Activated naive CD8-positive, alpha-beta T cell treated with anti-CD3 and anti-CD28 coated beads, Interleukin-2, amount 50 U/mL, for 16 hours (primary cell): ENCODE measurements at places on chromosomes 11 and 22.

GRCh38 chr22:46602025-46602424, 18.2 kb upstream of the GRAMD4 start:
- DNase-seq = no peak

DNA sequence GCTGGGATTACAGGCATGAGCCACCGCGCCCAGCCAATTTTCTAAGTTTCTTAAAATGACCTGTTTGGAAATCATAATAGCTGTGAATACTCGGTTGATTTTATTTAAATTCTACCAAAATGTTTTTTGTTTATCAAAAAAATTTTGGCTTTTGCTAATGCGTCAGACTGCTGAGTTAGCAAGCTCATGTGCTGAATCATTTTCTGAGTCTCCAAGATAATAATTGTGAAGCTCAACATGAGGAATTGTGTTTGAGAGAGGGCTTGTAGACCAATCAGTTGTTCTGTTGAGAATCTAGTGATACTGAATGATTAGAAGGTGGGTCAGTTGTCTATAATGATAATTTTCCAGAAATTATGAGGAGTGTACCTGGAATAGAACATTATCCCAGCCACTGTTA, 15.9 kb downstream of the RNF214 start:
- no peak for DNase-seq

GRCh38 chr11:12106501-12106900, 3.9 kb upstream of the MICAL2 start:
- no peak for DNase-seq

DNA sequence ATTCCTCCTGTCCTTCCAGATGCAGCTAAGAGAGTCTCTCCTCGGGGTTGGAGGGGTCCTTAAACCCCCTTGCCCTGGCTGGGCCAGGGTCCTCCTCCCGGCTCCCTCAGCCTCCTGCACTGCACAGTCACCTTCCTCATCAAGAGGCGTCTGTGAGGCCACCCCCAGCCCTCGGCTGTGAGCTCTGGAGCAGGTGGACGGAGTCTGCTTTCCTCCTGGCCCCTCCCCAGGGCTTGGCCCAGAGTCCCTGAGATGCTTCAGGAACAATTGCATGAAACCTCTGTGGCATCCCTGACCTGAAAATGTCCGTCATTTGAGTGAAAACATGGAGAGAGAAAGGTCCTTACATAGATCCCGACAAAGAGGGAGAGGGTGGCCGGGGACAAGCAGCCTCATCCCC, 6.7 kb upstream of the FGF3 start:
- DNase-seq = no peak

DNA sequence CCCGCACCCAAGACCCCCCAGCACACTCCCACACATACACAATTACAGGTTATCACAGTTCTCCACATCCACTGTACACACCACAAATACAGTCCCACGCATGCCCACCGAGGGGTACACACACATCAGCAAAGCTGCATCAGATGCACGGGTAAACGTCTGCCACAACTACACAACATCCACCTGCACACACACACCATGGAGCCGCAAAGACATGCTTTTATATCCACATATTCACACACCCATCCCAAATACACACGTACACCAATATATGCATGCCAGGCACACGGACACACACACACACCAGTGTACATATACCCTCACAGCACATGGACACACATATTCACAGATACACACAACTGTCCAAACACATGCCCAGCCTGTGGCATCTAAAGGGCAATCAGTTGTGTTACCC, 5.4 kb upstream of the KCNJ4 start:
- no peak for DNase-seq
